Stimulated activated CD8-positive, alpha-beta memory T cell treated with anti-CD3 and anti-CD28 coated beads, Interleukin-7, amount 100 ng/mL, for 4 hours (primary cell): ENCODE measurements at places on chromosomes 4 and X.

DNA sequence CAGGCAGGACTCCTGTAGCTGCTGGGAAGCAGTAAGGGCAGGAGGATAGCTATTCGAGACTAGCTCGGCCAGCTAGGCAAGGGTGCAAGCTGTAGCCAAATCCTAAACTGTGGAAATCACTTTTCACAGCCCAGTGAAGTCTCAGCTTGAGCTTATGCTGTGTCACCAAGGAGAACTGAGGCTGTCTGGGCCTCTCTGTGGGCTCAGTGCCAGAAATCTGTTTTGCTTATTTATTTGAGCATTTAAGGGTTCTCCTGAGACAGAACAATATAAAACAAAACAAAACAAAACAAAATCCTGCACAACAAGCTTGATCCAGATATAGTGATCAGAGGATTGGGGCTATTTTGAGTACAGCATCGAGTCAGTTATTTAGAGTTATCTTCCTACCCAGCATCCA lies 97.5 kb downstream of the FANCB start:
- DNase-seq: no peak

- no peak for DNase-seq
Measured at GRCh38 chr4:19721587-19721986, 530.1 kb upstream of the SLIT2 start.

DNA sequence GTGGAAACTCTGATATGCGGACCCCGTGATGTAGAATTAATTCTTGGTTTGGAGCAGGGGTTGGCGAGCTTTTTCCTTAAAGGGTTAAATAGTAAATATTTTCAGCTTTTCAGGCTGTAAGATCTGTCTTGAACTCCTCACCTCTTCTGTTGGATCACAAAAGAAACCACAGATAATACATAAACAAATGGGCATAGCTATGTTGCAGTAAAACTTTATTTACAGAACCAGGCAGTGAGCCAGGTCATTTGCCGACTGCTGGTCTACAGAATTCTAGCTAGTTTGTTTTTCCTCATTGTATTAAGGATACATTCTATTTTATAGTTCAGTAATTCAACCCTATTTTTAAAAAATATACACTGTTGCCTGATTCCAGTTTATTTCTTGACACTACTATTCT lies 116.6 kb downstream of the PAPSS1 start:
- DNase-seq: no peak

GRCh38 chrX:103716962-103717361 lies 6.3 kb downstream of the TMEM31 start:
- no peak for DNase-seq

DNA sequence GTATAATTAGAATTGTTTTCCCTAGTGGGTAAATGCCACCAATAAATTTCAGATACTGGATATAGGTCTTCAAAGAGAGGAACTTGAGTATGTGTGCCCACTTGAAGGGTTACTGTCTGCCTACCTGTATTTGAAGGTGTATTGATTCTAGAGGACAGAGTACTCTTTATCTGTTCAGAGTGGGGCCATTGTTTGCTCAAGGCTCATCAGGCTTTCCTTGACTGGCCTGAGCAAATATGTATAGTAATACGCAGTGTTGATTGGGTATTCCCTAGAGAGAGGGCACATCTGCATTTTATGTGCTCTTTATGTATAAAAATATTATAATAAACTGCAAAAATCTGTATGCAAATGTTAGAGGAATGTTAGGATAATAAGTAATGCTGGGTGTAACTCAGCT lies 23.7 kb downstream of the RP2 start:
- DNase-seq: no peak

DNA sequence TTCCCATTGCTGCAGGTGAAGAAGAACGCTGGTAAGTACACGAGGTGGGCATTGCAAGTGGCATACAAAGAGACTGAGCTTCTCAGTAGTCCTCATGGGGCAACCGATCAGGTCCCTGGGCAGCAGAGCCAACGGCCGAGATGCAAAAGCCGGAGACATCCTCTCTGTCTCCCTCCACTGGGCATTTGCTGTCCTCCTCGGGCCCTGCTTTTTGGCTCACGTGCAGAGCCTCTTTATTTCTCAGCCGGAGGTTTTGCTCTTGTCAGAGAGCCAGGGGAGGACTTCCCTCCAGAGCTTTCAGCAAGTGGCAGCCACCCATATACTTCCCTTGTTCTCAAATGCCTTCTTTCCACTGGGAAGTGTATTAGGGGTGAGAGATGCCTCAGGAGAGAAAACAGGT lies 18.0 kb downstream of the STARD8 start:
- no peak for DNase-seq

DNA sequence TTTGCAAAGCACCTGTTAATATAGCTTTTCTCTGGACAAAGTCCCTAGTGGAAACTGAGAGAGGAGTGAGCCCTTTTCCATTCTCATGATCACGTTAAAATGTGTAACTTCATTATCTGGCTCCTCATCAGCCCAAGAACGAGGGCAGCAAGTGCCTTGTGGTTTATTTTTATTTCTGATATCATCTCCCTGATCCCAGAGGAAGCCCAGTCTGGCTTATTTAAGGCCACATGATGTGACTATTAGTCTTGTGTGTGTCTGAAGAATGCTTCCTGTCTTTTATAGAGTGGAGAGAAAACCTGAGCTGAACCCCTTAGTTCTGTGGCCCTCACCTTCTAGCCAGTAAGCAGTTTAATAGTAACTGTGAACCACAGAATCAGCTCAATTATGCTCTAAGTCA lies 67.2 kb downstream of the LHFPL1 start:
- no peak for DNase-seq

GRCh38 chr4:83757121-83757621 lies 221.3 kb downstream of the GPAT3 start:
- DNase-seq: no peak

GRCh38 chr4:60463857-60464502 lies 736.1 kb upstream of the ADGRL3 start:
- DNase-seq: no peak

DNA sequence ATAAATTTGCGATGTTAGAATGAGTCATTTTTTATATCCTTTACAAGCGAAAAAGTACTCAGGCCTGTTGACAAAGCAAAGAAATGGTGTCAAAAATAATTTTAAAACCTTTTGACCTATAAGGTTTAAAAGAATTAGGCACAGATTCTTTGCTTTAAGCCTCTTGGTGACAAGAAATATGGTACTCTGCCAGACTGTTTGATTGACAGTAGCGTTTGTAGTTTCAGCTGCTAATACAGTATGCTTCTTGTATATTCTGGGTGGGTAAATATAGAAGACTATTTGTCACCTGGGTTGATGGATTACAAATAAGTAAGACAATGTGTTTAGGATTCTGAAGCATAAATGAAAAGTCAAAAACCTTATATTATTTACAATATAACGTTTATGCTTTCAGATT lies 193.1 kb upstream of the PITX2 start:
- DNase-seq: no peak
